ENCODE measurements at places on chromosomes 2 and 18.

DNA sequence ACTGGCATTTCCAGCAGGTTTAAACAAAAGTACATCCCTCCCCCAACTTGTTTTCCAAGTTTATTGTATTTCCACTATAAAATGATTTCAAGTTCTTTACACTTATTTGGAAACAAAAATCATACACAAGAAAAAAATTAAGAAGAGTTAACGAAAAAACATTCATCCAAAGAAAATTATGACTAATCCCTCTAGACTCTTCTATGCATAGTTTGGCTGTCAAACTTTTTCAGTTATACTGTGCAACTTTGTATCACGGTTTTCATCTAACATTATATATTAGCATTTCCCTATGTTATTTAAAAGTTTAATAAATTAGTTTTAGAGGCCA, 627 bp downstream of the WDCP start:
- DNase-seq, result no peak

DNA sequence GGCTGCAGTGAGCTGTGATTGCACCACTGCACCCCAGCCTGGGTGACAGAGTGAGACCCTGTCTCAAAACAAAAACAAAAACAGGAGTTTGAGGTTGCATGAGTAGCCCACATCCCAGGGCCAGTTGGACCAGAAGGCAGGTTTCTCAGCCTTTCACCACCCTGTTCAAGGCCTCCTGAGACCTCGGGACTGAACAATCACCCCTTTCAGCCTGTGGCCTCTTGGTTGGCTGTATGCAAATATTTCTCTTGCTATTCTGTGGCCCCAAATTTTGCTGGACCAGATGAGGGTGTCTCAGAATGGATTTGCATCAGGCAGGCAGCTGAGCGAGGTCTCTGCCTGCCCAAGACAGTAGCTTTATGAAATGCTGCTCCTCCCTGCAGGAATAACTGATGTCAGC, 56.9 kb downstream of the DPYSL5 start:
- no peak for DNase-seq

- DNase-seq, result no peak
Measured at GRCh38 chr18:44954257-44954656, 273.6 kb downstream of the SETBP1 start.

DNA sequence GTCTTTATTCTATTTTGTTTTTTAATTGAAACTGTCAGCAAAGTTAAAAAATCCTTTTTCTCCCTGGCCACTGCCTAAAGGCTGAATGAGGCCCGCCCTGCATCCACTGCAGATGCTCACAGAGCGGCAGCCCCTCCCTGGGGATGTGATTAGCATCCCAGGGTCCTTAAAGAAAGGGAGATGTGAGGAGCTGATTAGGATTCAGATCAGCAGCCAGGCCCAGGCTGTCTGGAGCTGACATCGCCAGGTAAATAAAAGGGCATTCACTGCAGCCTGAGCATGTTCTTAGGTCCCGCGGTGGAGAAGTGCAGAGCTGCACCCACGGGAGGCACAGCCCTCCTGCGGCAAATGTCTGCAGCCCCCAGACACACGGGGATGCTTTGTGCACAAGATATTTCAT, 83.8 kb downstream of the LONRF2 start:
- no peak for DNase-seq

GRCh38 chr18:39329496-39330275, 1764.1 kb upstream of the CELF4 start:
- DNase-seq, result no peak

DNA sequence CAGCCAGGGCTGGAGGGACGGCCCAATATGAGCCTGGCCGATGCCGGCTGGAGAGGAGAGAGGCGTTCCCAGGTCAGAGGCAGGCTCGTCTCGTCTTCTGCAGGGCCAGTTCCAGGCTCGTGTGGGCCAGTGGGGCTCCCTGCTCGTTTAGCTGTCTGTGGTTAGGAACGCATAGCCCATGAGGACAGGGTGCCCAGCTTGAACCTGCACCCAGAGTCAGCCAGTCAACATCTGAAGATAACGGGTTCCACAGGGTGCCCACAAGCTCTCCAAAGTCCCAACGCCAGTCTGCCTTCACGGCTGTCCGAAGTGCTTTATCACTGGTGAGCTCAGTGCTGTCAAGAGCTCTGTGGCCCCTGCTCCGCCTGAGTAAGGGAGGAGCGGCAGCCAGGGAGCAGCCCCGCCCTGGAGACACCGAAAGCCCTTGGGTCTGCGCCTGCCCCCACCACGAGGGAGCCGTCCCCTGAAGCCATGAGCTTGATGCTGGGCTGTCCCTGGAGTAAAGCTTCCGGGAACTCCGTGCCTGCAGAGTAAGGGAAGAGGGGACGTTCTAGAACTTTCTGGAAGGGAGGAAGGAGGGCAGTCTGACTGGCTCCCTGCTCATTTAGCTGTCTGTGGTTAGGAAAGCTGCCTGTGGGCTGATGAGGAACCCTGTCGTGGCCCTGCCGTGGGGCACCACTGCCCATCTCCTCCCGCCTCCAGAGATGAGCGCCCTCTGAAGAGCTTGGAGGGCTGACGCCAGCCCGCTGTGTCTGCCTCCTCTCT, 2.7 kb upstream of the HSBP1L1 start:
- DNase-seq, result no peak

DNA sequence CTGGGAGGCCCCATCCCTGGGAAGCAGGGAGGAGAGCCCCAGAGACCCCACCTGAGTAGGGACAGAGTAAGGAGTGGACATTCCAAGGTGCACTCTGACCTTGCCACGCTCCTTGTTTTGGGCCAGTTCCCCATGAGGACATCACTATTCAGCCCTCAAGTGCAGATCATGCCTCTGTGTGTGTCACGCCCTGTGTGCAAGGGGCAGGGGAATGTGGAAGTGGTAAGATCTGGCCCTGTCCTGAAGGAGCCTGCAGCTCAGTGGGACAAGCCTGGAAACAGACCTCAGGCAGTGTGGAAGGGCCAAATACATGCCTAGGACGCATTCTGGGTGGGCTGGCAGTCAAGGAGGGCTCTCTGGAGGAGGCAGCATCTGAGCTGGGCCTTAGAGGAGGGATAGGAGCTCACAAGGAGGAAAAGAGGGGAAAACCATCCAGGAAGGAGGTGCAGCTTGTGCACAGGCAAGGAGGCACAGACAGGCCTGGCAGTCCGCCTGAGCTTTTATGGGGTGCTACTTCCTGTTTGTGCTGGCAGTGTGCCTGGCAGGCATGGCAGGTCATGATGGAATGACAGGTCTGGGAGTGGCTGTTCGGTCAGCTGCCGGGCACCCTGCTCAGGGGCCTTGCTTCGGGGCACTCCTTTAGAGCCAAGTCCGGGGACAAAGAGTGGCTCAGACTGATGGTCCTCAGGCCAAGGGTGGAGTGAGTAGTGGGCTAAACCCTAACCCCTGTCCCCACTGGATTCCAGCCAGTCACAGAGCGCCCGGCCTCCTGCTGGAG, 3.3 kb downstream of the KLHL30 start:
- no peak for DNase-seq

- DNase-seq, result no peak
Measured at GRCh38 chr18:60411715-60412114, 39.1 kb upstream of the MC4R start.

DNA sequence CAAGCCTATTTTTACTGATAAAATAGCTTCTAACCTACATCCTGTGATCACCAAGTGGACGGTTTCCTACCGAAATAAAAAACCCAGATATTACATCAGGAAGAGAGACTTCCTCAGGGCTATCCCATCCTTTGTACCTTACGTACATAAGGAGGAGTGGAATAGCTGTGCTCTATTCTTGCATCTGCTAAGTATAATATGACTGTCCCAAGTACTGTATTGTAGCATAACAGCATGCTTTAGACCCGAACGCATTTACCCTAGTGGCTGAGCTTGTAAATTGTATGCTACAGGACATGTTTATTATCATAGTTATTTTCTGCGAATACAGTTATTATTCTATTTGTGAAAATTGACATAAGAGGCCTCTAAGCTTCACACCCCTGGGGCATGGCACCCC, 302.4 kb downstream of the CLIP4 start:
- DNase-seq, result no peak

GRCh38 chr2:151091583-151091982, 170.1 kb downstream of the RBM43 start:
- DNase-seq, result no peak

GRCh38 chr2:27255187-27255586, 7.7 kb downstream of the SLC30A3 start:
- DNase-seq, result no peak

DNA sequence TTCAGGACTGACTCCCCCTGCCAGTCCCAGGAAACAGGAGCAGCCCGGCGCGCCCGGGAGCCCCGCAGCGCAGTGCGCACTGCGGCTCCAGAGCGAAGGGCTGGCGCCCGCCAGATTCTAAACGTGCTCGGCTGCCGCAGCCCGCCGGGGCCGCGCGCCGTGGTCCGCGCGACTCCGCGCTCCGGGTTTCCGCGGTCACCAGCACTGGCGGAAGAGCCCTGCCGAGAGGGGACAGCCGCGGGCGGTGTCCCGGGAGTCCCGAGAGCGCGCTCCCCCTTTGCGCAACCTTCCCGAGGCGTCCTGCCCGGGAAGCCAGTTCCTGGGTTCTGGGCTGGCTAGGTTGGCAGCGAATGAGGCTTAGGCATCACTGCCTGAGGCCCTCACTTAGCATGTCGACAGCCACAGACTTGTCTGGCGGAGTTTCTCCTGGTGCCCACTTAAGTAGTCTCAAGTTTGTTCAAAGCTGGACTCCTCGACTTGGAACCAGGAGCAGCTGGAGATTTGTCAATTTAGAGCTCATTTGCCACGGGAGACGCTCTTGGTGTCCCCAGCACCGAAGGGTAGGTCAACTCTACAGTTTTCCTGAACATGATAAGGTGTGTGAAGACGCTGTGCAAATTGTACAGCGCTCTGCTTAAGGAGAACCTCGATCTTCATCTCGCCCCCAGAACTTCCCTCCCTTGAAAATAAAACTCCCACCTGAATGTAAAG, 1.5 kb upstream of the VSNL1 start:
- no peak for DNase-seq

- no peak for DNase-seq
Measured at GRCh38 chr2:190323406-190323805, 3.8 kb upstream of the HIBCH start.

DNA sequence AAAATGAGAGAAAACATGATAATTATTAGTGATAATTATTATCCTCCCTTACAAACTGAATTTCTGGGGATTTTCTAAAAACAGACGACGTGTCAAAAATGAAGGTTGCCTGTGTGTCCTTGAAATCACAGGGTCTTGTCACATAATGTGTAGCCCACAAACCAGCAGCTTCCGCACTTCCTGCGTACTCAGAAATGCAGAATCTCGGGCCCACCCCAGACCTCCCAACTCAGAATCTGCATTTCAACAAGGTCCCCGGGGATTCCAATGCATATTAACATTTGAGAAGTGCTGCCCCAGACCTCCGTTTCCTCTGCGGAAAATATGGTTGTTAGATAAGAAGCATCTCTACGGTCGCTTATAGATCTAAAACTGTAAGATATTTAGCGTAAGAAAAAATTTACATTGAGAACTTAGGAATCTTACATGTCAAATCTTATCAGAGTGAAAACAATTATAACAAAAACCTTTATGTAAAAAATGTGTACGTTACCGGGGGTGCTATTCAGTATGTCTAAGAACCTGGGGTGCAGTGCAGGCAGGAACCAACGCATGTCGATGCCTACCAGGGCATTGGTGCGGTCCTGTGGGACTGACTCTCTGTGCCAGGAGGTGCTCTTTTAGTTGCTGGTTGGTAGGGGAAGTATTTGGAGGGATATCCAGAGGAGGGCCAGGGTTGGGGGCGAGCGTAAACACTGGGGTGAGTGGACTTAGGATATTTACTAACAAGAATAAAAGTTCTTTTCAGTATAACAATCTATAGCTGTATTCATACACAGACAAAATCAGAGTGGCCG, 15.2 kb downstream of the CDKL4 start:
- no peak for DNase-seq

DNA sequence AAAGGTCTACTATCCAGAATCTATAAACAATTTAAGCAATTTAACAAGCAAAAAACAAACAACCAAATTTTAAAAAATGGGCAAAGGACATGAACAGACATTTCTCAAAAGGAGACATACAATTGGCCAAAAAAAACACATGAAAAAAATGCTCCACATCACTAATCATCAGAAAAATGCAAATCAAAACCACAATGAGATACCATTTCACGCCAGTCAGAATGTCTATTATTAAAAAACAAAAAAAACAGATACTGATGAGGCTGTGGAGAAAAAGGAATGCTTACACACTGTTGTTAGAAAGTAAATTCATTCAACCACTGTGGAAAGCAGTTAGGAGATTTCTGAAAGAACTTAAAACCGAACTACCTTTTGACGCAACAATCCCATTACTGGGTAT, 66.4 kb upstream of the SESTD1 start:
- DNase-seq, result no peak

GRCh38 chr2:113127646-113128570, 510 bp downstream of the IL1RN start:
- no peak for DNase-seq

DNA sequence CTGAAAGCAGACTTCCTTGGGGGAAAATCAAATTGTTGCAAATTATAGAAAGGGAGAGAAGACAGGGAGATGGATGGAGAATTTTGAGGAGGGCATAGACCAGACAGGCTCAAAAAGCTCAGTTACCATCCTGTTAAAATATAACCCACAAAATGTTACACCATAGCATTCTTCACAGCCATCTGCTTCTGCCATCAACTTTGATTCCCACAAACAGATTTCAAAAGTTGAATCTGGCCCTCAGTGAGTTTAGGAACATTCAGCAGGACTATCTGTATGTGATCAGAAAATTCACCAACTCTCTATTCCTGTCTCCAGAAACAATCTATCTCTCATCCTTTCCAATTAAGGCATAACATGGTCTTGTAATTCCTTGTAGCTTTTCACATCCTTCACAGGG, 159.8 kb upstream of the CCDC68 start:
- no peak for DNase-seq

- DNase-seq, result no peak
Measured at GRCh38 chr2:181457741-181458425, 697 bp downstream of the ITGA4 start.

DNA sequence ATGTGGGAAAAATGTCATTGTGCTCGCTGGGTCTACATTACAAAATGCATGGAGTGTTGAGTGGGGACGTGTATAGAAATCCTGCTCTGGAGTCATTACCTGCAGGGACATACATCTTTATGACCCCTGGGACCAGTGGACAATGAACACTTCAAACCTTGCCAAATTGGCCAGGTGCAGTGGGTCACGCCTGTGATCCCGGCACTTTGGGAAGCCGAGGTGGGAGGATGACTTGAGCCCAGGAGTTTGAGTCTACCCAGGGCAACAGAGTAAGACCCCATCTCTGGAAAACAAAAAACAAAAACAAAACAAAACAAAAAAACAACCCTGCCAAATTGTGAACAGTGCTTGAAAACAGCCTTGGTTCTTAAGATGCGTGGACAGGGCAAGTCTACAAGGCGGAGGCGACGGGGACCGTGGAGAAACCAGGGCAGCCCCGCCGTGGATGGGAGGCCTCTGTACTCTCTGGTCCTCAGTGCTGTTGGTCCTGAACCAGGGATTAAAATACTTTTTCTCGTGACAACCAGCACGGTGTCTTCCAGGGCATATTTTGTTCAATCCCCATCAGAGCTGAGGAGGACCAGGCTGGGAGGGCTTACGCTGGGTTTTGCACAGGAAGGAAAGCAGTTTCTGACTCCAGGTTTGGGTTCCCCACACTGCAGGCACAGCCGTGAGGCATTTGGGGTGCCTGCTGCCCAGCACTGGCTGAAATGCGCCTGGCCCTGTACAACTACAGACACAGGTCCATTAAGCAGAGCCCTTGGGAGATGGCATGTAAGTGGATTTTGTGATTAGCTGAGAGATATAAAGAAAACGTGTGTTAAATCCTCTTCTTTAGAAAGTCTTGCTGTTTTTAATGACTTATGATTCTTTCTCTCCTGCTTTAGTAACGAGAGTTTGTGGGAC, 13.7 kb downstream of the COLEC11 start:
- no peak for DNase-seq
